ENCODE measurements at places on chromosomes 7 and 10.

- no peak for DNase-seq
Observed at GRCh38 chr7:70389531-70390151, 742.3 kb upstream of the GALNT17 start.

DNA sequence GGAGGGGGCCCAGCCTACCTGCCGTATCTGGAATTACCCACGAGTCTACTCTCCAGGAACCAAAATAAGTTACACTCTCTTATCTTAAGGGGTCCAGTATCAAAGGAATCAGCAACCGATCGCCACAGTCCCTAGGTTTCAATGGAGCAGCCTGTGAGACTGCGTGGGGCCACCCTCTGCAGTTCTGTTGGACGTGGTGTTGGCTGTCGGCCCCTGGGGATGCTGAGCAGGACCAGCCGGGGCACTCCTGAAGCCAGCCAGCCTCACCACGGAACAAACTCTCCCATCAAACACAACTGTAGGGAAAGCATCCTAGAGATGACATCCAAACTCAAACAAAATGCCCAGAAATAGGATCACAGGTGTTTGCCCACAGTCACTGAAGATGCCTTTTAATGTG is 25.5 kb upstream of the ABLIM1 start:
- DNase-seq, result no peak

DNA sequence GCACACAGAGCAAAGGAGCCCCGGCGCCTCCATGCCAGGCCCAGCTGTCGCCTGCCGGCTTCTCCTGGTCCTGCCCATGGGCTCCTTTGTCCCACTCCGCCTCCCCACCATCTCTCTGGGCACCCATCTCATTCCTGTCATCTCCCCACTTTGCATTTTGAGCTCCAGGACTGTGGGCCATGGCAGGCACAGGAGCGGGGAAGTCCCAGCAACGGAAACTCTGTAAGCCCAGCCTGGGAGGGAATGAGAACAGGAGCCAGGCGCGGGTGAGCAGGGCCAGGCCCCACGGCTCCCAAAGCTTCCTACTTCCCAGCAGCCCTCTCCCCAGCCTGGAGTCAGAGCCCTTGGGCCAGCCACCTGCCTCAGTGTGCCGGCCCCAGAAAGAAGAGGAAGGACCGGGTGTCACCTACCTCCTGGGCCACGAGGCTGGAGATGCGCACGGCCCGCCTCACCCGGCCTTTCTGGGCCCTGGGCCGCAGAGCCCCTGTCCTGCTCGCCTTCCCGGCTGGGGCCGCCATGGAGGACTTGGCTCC is 23.1 kb downstream of the KCNH2 start:
- no peak for DNase-seq

- no peak for DNase-seq
Observed at GRCh38 chr10:60009710-60010383, 103.5 kb upstream of the CCDC6 start.

GRCh38 chr10:75400771-75401568 is 594 bp downstream of the ZNF503 start:
- no peak for DNase-seq

DNA sequence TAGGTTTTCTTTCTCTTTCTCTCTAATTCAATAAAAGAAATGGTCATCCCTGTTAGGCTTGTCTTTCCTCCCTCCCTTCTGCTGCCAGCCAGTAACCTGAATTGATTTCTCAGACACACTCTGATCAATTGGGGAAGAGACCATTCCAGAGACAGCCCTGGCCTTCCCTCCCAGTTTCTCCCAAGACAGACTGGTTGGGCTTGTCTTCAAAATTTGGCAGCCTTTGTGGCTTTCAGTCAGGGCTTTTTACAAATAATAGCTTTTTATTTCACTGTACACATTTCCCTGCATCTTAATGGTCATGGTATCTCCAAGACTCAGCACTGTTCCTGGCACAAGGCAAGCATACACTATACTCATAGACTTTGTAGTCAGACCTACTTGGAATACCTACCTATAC is 33.9 kb downstream of the BCAP29 start:
- DNase-seq, result no peak

DNA sequence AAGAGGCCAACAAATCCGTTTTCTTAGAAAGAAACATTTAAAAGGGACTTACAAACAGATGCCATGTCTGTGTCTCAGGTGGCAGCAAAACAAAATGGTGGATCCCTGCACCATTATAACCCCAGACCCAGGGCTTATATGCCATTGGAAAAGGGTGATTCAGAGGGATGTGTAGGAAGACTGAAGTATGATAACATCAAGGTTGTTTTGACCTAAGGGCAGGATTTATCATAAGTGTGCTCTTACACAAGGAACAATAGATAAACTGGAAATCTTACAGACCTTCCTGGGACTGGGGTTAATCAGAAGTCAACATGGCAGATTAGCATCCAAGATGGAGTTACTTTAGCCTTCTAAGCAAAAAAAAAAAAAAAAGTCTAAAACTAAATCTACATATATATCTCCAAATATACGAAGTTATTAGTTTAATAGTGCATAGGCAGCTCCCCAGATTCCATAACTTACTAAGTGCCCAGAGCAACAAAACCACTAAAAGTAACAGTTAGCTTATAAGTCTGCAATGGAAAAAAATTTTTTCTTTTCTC is 34.3 kb upstream of the WNT16 start:
- DNase-seq, result no peak

DNA sequence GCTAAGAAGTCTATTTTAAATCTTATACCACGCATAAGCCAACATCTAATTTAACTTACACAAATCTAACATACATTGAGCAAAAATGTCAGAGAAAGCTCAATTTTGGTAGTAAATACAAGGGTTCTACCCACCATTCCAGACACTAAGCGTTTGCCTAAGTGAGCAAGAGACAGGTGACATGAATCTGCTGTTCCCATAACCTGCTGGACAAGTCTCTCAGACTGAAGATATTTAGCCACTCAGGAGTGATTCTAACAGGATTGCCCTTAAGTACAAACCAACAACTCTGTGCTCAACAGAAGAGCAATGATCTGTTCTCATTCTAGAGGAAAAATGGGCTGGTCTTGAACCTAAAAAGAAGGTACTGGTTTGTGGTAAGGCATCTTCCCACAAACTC is 18.8 kb downstream of the EZH2 start:
- no peak for DNase-seq

- DNase-seq, result no peak
Observed at GRCh38 chr7:137992550-137993394, 9.1 kb downstream of the CREB3L2 start.

- no peak for DNase-seq
Observed at GRCh38 chr7:7188091-7188490, 5.7 kb downstream of the C1GALT1 start.

GRCh38 chr10:59104186-59104585 is 72.3 kb upstream of the PHYHIPL start:
- no peak for DNase-seq

DNA sequence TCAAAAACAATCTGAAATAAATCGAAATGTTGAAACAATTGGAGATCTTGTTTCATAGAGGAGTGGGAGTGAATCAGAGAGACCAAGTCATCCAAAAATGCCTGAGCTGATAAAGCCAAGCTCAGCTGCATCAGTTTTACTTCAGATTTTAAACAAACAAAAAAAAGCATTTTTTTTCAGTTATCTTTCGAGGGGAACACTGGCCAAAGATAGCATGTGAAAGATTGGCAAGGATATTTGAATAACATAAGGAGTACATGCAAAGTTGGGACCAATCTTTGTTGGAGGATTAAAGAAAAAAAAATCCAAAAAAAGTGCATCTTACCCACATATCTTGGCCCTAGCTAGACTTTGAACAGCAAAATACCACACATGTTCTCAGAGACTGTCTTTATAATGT is 47.2 kb downstream of the RHOBTB1 start:
- DNase-seq, result no peak

DNA sequence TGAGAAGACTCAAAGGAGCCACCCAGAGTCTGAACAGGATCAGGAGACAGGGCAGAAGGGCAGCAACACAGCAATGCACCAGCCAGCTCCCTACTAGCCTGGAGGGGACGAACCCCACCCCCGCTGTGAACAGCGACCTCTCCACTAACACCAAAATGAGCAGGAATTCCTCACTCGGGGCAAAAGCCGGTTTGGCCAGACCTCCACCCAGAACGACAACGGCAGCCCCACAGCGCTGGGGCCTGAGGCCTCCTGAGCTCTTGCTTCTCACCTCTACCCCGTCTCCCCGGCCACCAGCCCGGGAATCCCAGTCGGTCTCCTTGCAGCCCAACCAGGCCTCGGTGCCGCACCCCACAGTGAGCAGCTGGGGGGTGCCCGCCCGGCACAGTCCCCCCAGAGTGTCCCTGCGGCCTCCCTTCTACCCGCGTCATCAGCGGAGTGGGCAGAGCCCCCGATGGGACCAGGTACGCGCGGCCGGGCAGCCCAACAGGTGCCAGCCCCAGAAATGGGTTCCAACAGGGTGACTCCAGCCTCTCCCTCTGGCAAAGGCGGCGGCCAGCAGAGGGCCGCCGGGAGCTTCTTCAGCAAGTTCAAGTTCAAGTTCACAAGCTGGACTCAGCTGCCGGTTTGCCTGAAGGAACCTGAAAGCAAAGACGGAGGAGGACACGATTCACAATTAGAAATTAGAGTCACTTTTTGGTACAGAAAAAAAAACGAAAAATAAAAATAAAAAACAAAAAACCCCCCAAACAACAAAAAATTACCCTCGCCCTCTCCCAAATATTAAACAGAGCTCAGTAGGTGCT is 129.0 kb downstream of the MARCHF5 start:
- DNase-seq, result no peak

DNA sequence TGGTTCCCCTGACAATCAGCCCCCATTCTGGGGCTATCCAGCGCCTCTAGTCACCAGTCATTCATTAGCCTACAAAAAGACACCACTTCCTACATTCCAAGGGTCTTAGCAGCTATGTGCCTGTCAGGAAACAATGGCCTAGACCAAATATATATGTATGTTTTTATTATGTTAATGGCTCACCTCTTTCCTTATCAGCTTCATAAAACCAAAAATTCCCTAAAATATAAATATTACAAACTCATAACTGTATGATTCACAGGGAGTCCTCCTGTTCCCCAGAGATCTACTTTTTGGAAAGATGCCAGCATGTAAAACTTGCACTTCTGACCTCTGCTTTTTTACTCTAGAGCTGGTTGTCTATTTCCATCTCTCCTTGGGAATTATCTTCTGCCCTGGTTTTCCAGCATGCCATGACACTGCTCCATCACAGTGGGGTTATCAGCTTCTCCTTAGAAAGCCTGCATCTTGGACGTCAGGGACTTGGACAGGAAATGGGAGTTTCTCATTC is 79.2 kb downstream of the ABCA13 start:
- DNase-seq, result no peak

- no peak for DNase-seq
Observed at GRCh38 chr10:116723428-116724281, 18.7 kb downstream of the HSPA12A start.

- no peak for DNase-seq
Observed at GRCh38 chr7:20331910-20332813, 1.5 kb downstream of the ITGB8 start.

DNA sequence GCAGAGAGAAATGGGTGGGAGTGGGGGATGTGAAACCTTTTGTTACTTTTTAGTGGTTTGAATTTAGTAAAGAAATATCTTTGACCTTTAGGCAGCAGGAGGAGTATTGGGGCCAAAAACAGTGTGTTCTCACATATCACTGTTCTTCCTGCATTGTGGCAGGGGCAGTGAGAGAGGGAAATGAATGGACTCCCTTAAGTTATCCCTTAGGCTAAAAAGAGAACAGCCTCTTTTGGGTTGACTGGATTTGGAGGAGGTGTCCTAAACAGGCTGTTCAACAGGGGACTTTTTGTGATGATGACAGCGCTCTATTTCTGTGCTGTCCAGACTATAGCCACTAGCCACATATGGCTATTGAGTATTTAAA is 22.3 kb downstream of the ZNF775 start:
- no peak for DNase-seq

GRCh38 chr7:106520962-106521514 is 139.9 kb downstream of the CCDC71L start:
- DNase-seq, result no peak

DNA sequence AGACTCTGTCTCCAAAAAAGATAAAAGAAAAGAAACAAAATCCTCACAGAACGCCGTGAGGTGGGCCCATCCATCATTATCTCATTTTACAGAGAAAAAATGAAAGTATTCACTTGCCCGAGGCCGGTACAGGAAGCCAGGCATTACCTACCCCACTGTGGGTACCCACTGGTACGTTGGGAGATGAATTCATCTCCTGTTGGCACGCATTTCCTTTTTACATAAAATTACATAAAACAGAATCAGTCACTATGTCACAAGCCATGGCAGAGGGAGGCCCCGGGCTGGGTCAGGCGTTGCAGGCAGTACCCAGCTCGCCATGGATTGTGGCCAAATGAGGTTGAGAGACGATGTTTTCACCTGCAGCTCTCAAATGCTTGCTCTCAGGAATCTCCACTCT is 38.6 kb upstream of the TNRC18 start:
- no peak for DNase-seq

GRCh38 chr7:39951226-39952194 is 1.5 kb downstream of the CDK13 start:
- peak; percentile 61 for DNase-seq

DNA sequence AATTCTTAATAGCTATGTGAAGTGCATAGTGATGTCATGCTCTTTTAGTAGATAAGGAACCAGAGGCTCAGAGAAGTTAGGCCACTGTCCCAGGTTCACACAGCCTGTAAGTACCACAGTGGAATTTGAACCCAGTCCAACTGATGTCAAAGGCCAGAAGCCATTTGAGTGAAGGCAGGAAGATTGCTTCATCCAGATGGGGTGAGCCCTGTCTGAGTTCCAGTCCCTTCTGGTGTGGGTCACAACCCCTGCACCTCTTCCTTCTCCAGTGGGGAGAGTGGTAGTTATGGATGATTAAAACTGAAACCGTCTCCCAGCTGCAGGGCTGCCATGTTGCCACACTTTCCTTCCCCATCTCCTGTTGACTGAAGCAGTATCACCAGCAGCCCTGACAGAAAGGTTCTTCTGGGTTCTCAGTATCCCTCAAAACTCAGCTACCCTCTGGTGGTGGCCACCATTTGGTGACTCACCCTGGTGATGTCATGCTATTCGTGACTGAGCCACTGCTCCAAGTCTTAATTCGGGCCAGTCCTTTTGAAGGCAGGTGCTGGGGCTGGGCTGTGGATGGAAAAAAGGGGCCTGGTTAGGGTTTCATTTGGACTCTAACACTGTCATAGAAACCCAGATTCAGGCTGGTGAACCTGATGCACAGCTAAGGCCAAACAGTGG is 1.5 kb upstream of the C10orf95 start:
- peak; percentile 48 for DNase-seq

Measured in activated T-helper 9 cell treated with anti-CD3 and anti-CD28 coated beads, Interleukin-2, amount 50 U/mL, for 16 hours (primary cell).